ENCODE measurements at places on chromosomes 12 and 14. TPM values are rescaled to one million over a fixed set of nuclear protein-coding genes. Genes with fewer than 3 reads are reported as not detected.

The CIROP gene
- total RNA-seq: not detected

The TCL1B gene
- total RNA-seq: not detected

The PAWR gene
- 10.1 TPM for total RNA-seq

The PLEKHG7 gene
- not detected for total RNA-seq

The TBX3 gene
- not detected for total RNA-seq

The KRT7 gene
- total RNA-seq: 3.4 TPM

The AMDHD1 gene
- 1.7 TPM for total RNA-seq

The DEPDC4 gene
- 4.2 TPM for total RNA-seq

The PRIMA1 gene
- not detected for total RNA-seq

The CYP46A1 gene
- total RNA-seq: 0.23 TPM

The NFE2 gene
- total RNA-seq: not detected

The RAPGEF3 gene
- 0.43 TPM for total RNA-seq

The NUP37 gene
- total RNA-seq: 108 TPM

The VASH1 gene
- total RNA-seq: 5.3 TPM

The WIF1 gene
- not detected for total RNA-seq

The SAMD4A gene
- 2.7 TPM for total RNA-seq

The TDRD9 gene
- total RNA-seq: 0.42 TPM

The KITLG gene
- 0.14 TPM for total RNA-seq

The C12orf42 gene
- not detected for total RNA-seq

The MIP gene
- total RNA-seq: not detected

The CD4 gene
- 206 TPM for total RNA-seq

The GPRC5D gene
- total RNA-seq: not detected

The SRRM4 gene
- total RNA-seq: not detected

The REP15 gene
- not detected for total RNA-seq

The SLC6A13 gene
- total RNA-seq: 0.16 TPM

The TPH2 gene
- total RNA-seq: not detected

The TMEM52B gene
- not detected for total RNA-seq

The PLD4 gene
- total RNA-seq: not detected

The GALNT16 gene
- total RNA-seq: 0.14 TPM

The SOCS2 gene
- 11.5 TPM for total RNA-seq

The GAS2L3 gene
- 2.6 TPM for total RNA-seq

The SOX5 gene
- 1.1 TPM for total RNA-seq

The PLEKHD1 gene
- 0.05 TPM for total RNA-seq

The OTOGL gene
- not detected for total RNA-seq

The HIGD1C gene
- total RNA-seq: not detected

The BHLHE41 gene
- not detected for total RNA-seq

The CTSG gene
- total RNA-seq: 0.35 TPM

The ERBB3 gene
- total RNA-seq: 0.57 TPM

The ADCY4 gene
- 1.8 TPM for total RNA-seq

The CAPZA3 gene
- total RNA-seq: not detected

The DUSP16 gene
- 39.3 TPM for total RNA-seq
